ENCODE measurements at places on chromosomes 12 and 14.

DNA sequence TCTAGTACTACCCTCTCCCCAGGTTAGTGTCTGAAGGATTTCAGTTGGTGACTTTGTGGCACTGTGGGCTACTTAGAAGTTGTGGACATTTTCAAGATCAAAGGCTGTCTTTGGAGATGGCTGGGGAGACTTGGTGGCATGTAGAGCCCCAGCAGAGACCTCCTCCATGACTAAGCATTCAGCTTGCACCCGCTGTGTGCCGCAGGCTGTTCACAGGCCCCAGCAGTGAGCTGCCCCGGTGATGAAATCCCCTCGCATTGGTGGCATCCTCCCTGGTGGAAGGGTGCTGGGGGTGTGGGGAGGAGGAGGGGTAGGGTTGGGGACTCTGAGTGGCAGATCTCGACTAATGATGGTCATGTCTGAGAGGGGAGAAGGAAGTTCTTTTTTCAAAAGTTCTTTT is 173.9 kb downstream of the TSPAN9 start:
- DNase-seq, result no peak

- no peak for DNase-seq
Measured at GRCh38 chr12:44771485-44772021, 104.6 kb downstream of the NELL2 start.

- DNase-seq, result no peak
Measured at GRCh38 chr12:28938581-28939235, 210.4 kb upstream of the FAR2 start.

DNA sequence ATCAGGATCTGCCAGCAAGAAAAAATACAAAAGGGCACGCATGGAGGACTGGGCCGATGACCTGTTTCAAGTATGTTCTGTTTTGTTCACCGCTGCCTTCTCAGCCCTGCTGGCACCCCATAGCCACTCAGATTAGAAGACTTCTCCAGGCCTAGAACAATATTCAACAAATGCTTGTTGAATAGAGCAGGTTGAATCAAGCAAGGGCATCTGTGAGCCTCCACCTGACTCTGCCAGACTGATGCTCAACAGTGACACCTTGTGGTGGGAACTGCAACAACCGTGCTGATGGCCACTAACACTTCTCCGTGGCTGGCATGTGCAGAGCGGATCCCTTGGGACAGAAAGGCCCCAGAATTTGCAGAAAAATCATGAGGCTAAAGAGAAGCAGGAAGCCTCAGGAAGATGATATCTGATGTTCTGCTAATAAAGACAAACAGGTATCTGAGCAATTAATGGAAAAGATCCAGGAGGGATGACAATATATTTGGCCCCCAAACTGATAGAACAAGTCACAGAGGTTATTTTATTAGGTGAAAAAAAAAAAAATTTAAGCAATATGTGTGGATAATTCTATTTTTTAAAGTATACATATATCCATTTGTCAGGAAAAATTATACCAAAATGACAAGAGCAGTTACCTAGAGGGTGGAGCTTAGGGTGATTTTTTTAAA is 114.3 kb downstream of the KSR2 start:
- no peak for DNase-seq

DNA sequence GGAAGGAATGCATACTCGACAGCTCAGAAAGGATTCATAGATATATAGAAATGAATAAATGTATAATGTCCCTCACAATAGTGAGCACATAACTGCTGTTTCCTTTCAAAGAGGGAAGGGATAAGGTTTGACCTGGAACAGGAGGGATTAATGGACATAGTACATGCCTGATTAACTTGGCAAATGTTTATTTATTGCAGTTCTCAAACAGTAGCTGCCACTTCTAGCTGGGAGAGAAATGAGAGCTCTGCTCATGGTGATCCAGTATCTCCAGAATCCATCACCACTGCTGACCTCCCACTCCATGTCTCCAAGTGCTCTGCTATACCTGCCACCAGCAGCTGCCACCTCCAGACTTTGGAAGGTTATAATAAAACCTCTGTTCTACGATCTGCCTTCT is 108.1 kb downstream of the LRIG3 start:
- DNase-seq, result no peak

GRCh38 chr12:53048780-53049401 is 974 bp upstream of the TNS2 start:
- DNase-seq, result no peak

DNA sequence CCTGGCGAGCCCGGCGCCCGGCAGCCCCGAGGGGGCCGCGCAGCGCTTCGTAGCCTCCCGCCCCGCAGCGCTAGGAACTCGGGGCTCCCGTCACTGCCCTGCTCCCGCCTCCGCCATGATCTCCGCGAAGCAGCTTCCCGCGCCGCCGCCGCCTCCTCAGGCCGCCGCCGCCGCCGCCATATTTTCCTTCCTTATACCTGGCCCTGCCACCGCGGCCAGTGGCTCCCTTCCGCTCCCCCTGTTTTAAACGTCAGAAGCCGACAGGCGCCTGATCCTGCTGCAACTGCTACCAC is 286 bp downstream of the PPP4R3A start:
- no peak for DNase-seq

DNA sequence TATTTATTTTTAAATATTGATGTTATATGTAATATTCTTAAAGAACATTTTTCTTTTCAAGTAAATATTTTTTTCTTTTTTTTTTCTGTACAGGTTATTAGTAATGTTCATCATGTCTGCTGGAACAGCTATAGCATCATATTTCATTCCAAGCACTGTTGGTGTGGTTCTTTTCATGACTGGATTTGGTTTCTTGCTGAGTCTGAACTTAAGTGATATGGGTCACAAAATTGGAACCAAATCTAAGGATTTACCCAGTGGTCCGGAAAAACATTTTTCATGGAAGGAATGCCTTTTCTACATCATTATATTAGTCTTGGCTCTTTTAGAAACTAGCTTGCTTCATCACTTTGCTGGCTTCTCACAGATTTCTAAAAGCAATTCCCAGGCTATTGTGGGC is 23.2 kb downstream of the PCNX4 start:
- DNase-seq, result no peak

DNA sequence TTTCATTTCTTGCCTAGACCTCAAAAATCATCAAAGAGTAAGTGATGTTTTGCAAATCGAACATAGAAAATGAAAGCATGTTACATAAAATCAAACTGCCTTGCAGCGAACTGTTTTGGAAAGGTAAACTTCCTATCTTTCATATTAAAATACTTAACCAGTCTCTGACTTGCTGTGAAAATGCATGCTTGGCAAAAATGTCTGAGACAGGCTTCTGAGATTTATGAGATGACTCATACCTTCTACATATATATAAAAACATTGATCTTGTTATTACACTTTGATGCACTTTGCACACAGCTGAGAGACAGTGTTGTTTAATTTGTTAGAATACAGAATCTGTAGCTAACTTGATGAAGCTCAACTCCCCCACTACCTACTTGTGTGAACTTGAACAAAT is 179.1 kb downstream of the KITLG start:
- no peak for DNase-seq

GRCh38 chr12:67534681-67535080 is 113.9 kb upstream of the DYRK2 start:
- no peak for DNase-seq

DNA sequence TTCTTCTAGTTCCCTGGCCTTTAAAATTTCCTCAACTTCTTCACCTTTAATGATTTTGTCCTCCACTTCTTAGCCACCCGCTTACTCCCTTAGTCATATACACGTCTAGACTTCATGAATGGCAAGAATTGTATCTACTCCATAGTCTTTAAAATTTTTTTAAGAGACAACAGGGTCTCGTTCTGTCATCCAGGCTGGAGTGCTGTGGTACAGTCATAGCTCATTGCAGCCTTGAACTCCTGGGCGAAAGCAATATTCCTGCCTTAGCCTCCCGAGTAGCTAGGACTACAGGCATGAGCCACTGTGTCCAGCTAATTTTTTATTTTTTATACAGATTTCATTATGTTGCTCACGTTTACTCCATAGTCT is 47.9 kb downstream of the BBS10 start:
- DNase-seq, result no peak

DNA sequence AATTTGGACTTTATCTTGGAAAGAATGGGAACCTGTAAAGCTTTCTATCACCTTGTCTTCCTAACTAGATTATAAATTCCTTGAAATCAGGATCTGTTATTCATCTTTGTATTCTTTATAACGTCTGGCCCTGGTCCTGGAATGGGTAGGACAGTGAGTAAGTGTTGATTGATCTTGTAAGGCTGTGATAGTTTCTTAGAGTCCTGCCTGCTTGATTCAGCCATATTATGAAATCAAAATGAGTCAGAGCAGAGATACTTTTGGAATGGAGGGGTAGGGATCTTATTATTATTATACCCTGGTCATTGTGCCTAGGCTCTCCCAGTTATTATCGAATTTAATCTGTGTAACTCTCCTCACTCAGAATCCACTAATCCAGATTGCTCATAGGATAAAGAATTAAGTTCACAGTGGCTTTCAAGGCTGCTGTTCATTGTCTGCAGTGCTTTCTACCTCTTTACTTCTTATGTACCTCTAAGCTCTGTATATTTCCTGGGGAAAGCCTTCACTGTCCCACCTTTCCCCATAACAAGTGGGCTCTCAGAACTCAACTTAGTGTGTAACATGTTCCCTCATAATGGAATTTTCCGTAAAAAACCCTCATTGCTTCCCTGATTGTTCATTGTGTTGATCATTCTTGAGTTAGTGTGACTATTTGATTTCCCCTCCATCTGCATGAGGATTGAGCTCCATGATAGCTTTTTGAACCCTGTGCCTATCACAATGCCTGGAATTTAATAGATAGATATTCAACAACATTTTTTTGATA is 93.3 kb downstream of the DAAM1 start:
- DNase-seq, result no peak

GRCh38 chr12:32509328-32510091 is 110.2 kb downstream of the FGD4 start:
- DNase-seq, result no peak

DNA sequence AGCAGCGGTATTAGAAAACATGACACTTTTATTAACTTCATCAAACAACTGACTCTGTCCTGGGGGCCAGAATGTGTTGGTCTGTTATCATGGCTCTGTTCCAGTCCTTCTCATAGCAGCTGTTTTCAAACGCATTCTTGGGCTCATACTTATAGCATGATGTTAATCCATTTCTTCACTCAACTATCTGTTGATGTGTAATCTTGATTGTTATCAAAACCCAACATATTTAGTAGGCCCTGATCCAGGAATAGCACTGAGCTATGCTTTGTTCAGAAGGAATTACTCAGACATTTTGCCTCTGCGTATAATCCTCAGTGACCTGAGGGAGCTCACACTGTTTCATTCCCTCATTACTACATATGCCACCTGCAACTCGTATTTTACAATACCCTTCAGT is 315.9 kb downstream of the BMP4 start:
- no peak for DNase-seq

- peak; percentile 73 for DNase-seq
Measured at GRCh38 chr12:6953442-6954315, 2.5 kb downstream of the PTPN6 start.

DNA sequence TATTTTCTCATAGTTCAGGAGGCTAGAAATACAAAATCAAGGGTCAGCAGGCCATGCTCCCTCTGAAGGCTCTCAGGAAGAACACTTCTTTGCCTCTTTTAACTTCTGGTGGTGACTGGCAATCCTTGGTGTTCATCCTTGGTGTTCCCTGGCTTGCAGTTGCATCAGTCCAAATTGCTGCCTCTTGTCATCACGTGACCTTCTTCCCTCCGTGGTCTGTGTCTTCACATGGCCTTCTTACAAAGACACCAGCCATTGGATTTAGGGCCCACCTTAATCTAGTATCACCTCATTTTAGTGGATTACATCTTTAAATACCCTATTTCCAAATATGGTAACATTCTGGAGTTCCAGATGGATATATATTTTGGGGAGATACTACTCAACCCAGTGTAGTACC is 7.5 kb upstream of the LRRC9 start:
- no peak for DNase-seq

- no peak for DNase-seq
Measured at GRCh38 chr14:67269298-67270060, 28.2 kb downstream of the PALS1 start.

DNA sequence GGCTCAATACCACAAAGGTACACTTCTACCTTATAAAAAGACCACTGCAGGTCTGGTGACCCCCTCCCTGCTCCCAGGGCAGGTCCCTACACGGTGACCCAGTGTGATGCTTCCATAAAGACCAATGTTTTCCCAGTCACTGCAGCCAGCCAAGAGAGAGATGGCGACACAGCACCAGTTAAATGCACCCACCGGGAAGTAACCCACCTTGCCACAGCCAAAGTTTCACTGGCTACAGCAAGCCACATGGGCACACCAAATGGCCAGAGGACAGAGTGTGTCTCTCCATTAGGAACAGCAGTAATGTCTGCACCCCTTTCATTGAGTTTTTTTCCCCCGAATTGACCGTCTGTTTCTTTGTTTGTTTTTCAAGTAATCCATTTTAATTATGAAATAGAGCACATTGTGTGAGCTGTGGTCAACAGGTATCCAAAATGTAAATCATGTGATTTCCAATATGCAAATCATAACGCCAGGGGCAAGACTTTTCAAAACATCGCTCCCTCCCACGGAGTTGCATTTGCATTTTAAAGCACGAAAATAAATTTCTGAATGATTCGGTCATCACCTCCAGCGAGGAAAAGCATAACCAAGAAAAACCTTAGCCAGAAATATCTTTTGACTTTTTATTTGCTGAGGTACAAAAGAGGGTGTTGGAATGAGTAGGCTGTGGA is 48.9 kb upstream of the EML1 start:
- no peak for DNase-seq

GRCh38 chr14:104974665-104975390 is 3.3 kb downstream of the AHNAK2 start:
- no peak for DNase-seq

- DNase-seq, result no peak
Measured at GRCh38 chr12:124282287-124282686, 12.6 kb upstream of the RFLNA start.

- DNase-seq, result no peak
Measured at GRCh38 chr12:49550693-49551252, 11.9 kb downstream of the KCNH3 start.

- DNase-seq, result no peak
Measured at GRCh38 chr14:90281261-90281660, 24.9 kb downstream of the PSMC1 start.

DNA sequence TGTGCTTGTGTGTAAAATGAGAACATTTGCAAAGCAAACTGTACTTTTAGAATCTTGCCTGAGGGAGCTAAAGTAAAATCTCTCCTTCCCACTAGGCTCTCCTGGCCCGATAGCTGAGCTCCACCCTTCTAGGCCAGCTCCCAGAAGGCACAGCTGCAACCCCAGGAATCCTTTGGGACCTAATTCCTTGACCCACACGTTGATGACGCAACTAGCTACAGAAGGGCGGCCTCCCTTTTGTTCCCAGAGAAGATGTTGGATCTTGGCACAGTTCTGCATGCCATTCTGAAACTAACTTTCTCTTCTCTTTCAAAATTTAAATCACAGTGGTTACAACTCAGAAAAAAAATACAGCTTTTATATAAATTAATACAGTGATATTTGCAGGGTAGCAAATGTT is 268.1 kb downstream of the EGLN3 start:
- DNase-seq, result no peak

- no peak for DNase-seq
Measured at GRCh38 chr14:68672609-68673285, 120.1 kb downstream of the ZFP36L1 start.

Measured in stimulated activated CD8-positive, alpha-beta memory T cell treated with anti-CD3 and anti-CD28 coated beads, Interleukin-2, amount 100 ng/mL, for 1 hour (primary cell).